ENCODE measurements at places on chromosomes 16 and 17.

- DNase-seq = no peak
These were observed 44.2 kb upstream of the SOX9 start for GRCh38 chr17:72076678-72077030.

- no peak for DNase-seq
These were observed 436.7 kb downstream of the NPIPA7 start for GRCh38 chr16:16815641-16816040.

DNA sequence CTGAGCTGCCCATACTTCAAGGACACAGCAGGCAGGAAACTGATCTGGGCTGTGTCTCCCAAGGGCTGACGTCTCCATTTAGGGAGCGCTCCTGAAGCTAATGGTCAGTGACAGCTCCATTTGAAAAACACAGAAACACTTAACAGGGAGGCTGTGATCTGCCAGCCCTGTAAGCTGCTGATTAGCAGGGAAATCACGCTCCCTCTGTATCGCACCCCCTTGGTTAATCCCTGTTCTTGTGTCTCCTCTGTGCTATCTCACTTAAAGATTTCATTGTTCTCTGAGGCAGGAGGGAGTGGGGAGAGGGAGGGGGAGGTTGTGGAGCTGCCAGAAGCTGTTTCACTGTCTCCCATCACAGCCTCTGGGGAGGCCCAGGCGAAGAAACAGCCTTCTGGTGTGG lies 47.4 kb upstream of the CACNG3 start:
- no peak for DNase-seq

DNA sequence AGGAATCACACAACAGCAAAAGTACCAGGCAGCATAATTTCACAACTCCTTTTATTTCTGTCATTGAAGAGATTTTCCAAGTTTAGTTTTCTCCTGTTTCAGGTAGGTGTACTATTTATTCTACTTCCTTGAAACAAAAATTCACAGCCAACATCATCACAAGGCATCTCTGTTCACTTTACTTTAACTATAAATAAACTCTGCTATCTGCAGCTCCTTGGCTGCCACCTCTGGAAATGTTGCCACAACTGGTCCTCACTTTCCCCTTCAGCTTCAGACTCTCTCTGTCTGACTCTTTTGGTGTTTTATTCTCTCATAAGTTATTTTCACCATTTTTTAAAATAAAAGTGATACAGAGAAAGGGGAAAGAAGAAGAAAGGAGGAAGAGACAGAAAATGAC lies 27.9 kb upstream of the KIF2B start:
- no peak for DNase-seq

DNA sequence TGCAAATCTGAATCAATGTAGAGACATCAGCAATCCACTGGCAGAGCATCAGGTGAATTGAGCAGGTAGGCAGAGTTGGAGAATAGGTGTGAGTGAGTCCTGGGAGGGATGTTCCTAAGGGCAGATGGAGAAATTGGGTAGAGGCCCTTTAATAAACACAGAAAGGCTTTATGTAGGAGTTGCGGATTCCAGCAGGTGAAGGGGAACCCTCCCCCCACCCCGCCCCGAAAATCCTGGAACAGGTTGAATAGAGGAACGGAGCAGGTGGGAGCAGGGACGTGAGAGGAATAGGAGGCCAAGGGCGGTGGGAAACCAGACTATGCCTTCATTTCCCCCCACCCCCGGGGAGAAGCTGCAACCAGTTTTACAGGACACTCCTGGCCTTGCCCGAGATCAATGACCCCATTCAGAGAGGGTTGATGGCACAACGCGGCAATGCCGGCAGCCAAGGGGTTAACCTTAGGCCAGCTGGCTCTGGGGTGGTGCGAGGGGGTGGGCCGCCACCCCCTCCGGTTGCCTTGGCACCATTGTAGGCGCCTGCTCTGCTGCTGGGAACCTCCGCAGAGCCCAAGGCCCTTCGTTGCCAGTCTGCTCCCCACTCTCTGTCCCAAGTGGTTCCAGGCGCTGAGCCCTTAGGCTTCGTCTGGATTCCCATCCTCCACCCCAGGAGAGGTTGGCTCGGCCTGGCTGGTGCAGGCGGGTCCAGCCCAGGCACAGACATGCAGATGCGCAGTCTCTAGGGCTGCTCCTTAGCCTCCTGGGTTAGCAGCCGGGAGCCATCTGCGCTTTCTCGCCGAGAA lies 814 bp upstream of the RUNDC3A start:
- DNase-seq = no peak

- DNase-seq = peak; percentile 30
These were observed 11.5 kb upstream of the PRSS54 start for GRCh38 chr16:58306327-58306726.

- DNase-seq = no peak
These were observed 200.5 kb downstream of the ZFHX3 start for GRCh38 chr16:72847187-72848027.
